ENCODE measurements at places on chromosomes 13 and 19. TPM values are rescaled to one million over a fixed set of nuclear protein-coding genes. Genes with fewer than 3 reads are reported as not detected.

DNA sequence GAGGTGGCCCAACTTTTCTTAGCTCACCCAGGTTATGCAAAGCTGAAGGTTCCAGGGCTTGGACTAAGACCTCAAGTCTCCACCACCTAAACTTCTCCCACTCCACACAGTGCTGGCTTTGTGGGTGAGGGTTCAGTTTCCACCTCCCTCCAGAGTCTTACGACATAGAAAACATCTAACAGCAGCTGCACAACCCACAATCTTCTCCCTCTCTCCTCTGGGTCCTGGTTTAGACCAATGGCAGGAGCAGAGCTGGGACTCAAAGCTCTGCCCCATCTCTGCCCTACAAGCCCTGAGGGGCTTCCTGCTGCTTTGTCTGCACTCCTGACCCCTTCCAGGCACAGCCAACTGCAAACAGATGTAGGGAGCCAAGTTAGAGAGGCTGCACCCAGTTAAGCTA, 16.0 kb downstream of the IRGC start:
- DNase-seq: no peak

DNA sequence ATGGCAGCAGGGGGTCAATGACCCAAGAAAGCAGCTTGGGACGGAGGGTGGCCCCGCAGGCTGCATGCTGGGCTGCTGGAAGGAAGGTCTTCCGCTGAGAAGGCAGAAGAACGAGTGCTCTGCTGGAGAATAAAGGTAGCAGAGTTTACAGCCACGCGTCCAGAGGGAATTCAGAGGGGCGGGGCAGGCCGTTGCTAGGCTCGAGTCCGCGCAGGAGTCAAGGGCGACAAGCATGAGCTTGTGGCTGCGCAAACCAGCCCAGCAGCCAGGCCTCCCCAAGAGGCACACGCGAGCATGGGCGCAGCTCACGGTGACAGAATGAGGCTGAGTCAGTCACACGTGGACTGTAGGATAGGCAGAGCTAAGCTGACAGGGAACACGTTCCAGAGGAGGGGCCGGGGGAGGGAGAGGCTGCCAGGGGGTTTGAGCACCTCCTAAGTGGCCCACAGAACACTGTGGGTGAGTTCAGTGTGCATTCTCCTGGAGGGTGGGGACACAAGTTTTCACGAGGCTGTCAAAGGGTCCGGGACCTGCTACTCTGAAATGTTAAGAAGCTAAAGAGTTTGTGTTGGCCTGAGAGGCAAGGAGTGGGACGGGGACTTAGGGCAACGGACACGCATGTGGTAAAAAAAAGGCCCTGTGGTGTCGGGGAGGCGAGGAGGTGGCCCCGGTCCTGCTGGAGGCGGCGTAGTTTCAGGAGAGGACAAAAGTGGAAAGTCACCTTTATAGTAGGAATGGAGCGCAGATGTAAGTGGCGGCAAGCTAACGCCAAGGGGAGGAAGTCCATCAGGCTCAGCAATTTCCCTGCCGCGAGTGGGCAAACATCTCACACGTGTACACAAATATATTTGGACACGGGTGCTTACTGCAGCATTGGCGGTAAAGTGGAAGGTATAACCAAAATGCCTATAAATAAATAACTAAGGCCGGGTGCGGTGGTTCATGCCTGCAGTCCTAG, 17.7 kb downstream of the RFX2 start:
- peak; percentile 88 for DNase-seq

DNA sequence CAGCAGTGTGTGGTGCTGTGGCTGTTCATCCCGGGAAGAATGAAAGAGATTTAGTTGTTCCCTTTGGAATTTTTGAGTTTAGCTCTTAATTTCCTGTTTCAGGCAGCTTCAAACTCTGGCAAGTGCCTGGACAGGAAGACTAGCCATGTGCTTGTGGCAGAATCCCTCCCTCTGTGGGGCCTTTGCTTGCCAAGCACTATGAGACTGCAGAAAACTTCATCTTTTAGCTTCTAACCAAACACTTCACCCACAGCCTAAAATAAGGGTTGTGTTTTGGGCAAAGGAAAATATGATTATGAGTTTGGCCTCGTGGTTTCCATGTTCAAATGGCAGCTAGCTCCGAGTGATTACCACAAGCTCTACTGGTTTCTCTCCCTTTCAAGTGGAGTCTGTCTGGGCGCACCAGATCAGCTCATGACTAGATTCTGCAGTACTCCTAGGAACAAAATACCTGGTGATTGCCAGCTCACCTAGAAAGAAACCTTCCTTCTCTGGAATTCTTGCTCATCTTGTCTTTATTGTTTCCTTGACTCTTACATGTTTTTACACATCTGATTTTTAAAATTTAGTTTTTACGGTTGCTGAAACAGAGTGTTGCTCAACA, 707.5 kb downstream of the SLITRK6 start:
- no peak for DNase-seq

FCAR gene
- not detected for total RNA-seq

KIR3DL2 gene
- total RNA-seq: not detected
